ENCODE measurements at places on chromosomes 2 and 18. TPM values are rescaled to one million over a fixed set of nuclear protein-coding genes. Genes with fewer than 3 reads are reported as not detected.

GRCh38 chr2:20205915-20206524 lies 18.9 kb downstream of the SDC1 start:
- no peak for DNase-seq

GRCh38 chr2:135585586-135585985 lies 54.3 kb downstream of the R3HDM1 start:
- no peak for DNase-seq

DNA sequence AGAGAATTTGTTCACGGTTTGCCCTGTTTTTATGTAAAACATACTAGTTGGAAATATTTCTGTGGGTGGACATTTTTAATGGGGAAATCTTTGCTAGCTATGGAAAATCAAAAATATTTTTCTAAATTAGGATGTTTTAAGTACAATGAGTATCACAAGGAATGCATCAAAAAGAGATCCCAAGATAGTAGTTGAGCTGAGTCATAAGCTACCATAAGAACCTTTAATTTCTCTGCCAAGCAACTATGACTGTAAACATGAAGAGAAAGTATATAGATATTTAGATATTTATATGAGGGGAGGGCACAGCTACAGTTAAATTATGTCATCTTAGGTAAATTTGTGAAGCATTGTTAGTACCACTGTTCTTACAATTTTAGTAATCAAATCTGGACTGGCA lies 646.2 kb downstream of the XIRP2 start:
- no peak for DNase-seq

The SPR gene
- total RNA-seq = 15.0 TPM

GRCh38 chr18:55106906-55107305 lies 147.6 kb upstream of the CCDC68 start:
- DNase-seq = no peak

DNA sequence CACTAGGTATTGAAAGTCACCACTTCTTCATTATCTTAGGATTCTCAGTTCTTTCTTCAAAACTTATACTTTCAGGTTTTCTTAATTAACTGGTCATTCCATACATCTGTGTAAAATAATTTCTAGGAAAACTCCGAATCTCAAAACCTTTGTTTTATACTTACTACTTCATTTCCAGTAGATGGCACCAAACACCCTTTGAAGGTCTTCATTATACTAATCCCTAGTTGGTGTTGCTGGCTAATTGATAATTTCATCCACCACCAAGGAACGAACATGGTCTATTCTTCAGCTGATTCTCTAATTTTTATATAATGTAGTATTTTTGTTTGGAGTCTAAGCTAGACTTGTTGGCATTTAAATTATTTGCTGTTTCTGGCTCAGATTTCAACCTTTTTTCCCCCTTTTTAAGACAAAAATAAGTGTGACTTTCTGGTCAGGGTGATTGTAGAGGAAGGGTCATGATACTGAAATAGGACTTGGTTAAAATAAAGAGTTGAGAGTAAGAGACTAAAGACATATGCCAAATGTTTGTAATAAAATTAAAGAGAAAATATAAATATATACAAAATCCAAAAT lies 2.8 kb upstream of the MXD1 start:
- no peak for DNase-seq

DNA sequence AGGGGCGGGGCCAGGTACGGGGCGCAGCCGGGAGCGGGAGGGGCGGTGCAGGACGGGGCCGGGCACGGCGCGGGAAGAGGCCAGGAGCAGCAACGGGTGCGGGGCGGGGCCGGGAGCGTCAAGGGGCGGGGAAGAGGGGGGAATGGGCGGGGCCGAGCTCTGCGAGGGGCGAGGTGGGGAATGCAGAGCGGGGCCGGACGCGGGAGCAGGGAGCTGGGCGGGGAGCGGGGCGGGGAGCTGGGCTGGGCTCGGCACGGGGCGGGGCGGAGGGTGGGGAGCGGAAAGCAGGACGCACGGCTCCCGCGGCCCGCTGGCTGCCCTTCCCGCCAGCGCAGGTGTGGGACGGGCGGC lies at the start of gene IMPA2:
TSS of gene IMPA2 (plus strand) at position 316 of the 351 bp plus-strand sequence. CDS start 163 bp downstream, outside the sequence.
- no peak for DNase-seq

The ABCG8 gene
- not detected for total RNA-seq

The IGFBP2 gene
- total RNA-seq = 298 TPM

DNA sequence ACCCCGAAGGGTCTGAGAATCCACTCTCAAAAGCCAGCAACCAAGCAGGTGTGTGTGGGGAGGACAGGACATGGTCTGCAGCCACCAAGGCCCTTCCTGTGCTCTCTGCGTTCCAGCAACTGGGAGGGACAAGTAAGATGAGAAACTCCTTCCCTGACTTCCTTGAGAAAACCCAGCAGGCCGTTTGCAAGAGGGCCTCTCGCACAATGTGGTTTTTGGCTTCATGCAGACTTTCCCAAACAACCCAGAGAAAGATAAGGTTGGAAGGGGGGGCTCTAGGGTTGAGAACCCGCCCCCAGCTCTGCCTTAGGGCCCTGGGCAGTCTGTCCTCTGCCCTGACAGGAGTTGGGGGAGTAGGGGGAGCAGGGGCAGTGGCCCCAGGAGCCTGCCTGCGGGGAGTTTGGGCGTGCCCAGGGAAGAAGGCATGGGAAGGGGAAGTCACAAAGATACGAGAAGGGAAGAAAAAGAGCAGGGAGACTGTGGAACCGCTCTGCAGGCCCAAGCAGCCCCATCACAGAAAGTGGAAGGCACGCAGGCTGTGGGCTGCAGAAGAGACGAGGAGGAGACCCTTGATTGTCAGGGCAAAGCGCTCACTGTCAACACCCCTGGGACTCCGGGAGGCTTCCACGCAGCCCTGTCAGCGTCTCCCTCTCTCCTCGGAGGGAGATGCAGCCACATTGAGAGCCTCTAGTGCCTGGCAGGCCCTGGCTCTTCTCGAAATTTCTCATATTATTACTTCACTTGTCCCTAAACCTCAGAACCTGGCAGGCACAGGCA lies 99.8 kb downstream of the SMAD7 start:
- no peak for DNase-seq

Measured in kidney epithelial cell (primary cell).